Uterus (tissue), 4 donors: ENCODE measurements at places on chromosomes 16 and 17.

DNA sequence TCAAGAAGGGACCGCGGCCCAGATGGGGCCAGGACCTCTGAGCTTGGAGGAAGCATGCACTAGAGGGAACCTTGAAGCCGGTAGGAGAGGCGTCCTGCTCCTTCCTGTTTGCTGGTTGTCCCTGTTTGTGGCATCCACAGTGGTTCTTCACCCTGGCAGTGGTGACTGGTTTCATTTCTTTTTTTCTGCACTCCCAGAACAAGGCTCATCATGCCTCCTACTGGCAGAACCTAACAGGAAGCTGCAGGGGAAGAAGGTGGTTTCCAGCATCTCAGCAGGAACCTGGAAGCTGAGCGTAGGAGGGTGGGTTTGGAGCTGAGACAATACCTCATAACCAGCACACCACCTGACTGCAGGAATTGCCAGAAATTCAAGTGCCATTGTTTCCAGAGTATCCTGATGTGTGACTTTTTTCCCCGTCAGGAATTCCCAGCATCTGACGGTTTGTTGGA, 5.8 kb downstream of the TMEM231 start:
- peak; percentile 52 for DNase-seq

DNA sequence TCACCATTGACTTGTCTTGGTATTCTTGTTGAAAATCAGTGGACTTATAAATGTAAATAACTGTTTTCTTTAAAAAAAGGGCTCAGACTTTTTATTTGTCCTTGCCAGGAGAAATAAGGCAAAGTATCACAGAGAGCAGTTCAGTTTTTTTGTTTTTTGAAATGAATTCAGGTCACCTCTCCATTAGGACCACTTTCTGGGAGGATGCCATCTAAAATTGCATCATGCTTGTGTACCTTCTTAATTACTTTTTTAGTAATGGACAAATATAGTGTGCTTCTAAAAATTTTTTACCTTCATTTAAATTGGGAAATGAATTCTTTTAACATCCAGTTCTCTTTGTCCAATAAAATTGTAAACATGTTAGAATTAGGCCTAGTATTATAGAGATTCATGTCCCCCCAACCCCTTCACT, 210.0 kb downstream of the BCAS3 start:
- DNase-seq, result no peak

- no peak for DNase-seq
Measured at GRCh38 chr17:54876656-54877195, 23.9 kb upstream of the TOM1L1 start.

- no peak for DNase-seq
Measured at GRCh38 chr17:48406936-48407567, 23.0 kb downstream of the SKAP1 start.

- DNase-seq, result no peak
Measured at GRCh38 chr17:73393962-73394361, 82.2 kb upstream of the CDC42EP4 start.

- no peak for DNase-seq
Measured at GRCh38 chr17:73777131-73777449, 132.8 kb upstream of the SDK2 start.

GRCh38 chr16:4019371-4019791, 96.9 kb downstream of the ADCY9 start:
- no peak for DNase-seq

DNA sequence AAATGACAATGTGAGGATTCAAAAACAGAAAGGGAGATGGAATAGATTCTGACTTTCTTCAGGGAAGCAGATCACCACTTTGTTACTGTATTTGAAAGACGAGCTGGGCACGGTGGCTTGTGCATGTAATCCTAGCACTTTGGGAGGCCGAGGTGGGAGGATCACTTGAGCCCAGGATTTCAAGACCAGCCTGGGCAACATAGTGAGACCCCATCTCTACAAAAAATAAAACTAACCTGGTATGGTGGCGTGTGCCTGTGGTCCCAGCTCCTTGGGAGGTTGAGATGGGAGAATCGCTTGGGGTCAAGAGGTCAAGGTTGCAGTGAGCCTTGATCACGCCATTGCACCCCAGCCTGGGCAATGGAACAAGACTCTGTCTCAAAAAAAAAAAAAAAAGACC, 34.0 kb downstream of the PIGL start:
- no peak for DNase-seq

- DNase-seq, result no peak
Measured at GRCh38 chr16:87733190-87733589, 32.6 kb downstream of the KLHDC4 start.

GRCh38 chr16:49556249-49556605, 182.6 kb downstream of the C16orf78 start:
- no peak for DNase-seq

DNA sequence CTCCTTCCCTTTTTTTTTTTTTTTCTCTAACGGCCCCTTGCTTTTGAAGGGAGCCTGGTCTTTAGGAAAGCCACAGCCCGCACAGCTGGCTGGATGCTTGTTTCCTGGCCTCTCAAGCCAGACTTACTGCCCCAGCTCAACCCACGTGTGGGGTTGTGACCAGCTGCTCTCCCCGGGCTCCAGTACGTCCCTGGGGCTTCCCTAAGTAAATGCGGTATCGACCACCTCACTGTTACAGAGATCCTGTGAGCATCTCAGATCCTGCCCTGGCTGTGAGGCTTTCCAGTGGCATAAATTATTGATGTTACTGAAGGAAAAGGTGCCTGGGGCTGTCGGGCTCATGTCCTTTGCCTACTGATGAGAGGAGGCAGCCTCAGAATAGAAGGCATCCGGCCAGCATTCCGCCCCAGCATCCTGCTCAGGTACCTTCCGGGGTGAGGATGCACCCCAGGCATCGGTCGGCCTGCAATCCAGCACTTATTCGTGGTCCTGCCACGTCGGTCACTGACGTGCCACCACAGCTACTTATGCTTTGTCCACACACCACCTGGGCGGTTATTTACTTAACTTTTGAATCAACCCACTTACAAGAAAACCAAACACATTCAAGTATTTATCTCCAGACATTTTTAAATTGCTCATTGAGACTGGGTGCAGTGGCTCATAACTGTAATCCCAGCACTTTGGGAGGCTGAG, 9.6 kb downstream of the GPRC5B start:
- no peak for DNase-seq

GRCh38 chr16:51458356-51459140, 307.5 kb upstream of the SALL1 start:
- DNase-seq, result no peak

- DNase-seq, result no peak
Measured at GRCh38 chr17:60106340-60107059, 27.8 kb upstream of the HEATR6 start.

DNA sequence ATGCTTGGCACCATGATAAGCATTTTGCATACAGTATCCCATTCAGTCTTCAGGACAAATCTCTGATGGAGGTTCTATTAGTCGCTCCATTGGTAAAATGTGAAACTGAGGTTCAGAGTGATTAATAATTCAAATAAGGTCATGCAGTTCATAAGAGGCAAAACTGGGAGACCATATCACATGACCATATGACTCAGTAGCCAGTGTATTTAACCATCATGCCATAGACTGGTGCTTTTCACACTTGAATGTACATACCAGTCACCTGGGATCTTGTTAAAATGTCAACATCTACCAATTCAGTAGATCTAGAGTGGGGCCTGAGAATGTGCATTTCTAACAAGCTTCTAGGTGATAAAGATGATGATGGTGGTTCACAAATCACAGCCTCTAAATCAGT, 4.3 kb downstream of the ACSM3 start:
- no peak for DNase-seq

GRCh38 chr17:65557349-65558310, 3.8 kb downstream of the AXIN2 start:
- no peak for DNase-seq

DNA sequence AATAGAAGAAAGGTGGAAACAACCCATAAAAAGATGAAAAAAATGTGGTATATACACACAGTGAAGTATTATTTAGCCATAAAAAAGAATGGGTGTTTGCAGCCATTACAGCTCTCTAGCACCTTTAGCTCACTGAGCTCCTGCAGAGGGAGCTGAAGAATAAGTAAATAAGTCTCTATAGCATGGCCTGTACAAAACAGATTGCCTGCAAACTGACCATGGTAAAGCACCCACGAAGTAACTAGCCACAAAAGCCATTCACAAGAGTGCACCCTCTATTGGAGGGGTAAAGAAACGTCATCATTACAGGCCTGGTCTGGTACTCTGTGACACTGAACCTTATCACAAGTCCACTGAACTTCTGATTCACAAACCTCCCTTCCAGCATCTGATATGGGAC, 76.3 kb downstream of the USP32 start:
- DNase-seq, result no peak

DNA sequence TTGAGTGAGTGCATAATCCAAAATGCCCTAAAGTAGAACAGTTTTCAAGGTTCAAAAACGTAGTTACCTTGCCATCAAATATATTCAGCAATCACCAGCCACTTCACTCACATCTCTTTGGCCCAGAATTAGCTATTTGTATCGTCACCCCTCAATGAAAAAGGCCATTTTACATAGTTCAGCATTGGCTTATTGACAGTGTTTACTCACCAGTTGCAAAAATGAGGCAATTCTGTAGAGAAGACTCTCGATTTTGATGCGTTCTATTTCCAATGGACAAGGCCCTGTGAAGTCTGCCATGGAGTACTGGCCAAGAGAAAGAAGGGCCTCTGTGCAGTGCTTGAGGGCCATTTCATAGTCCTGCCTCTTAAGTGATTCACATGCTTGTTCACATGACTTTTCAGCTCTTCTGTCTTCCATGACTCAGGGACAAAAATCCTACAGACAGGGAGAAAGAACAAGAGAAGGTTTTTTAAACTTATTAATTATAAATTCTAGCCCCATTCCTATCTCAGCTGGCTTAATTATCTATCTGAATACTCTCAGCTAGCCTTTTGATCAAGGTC, 26.5 kb downstream of the HELZ start:
- DNase-seq, result no peak

GRCh38 chr16:1146409-1146808, 6.5 kb upstream of the CACNA1H start:
- no peak for DNase-seq

DNA sequence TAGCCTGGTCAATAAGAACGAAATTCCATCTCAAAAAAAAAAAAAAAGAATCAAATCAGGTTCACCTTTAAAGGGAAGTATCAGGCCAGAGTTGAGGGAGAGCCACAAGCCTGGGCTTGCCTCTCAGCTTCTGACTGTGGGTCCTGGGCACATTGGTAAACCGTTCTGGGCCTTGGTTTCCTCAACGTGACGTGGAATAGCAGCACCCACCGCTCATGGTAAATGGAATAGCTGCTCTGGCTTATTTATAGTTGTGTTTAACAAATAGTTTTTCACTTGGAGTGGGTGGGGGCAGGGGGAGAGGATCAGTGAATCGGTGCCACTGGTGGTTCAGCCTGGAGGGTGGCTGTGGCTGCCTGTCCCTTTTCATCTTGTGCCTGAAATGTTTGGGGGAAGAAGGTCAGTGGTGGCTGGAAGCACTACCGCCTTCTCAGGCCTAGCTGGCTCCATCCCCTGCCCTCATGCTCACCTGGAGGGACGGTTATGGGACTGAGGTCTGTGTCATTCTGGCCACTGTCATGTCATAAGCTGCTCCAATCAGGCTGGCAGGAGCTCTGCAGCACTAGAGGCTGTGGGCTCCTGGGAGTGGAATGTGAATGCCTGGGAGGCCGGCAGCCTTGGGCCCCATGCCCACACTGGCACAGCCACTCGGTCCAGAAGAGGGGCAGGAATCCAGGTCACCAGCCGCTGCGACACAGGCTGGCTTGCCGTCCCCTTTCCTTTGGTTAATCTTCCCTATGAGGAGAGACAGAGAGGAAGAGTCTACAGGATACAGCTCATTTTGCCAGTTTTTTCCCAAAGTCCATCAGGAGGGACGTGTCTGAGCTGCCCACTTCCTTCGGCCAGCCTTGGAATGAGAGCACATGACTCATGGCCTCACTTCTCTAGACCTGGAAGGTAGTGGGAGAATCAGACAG, 27.0 kb downstream of the CCR7 start:
- no peak for DNase-seq

DNA sequence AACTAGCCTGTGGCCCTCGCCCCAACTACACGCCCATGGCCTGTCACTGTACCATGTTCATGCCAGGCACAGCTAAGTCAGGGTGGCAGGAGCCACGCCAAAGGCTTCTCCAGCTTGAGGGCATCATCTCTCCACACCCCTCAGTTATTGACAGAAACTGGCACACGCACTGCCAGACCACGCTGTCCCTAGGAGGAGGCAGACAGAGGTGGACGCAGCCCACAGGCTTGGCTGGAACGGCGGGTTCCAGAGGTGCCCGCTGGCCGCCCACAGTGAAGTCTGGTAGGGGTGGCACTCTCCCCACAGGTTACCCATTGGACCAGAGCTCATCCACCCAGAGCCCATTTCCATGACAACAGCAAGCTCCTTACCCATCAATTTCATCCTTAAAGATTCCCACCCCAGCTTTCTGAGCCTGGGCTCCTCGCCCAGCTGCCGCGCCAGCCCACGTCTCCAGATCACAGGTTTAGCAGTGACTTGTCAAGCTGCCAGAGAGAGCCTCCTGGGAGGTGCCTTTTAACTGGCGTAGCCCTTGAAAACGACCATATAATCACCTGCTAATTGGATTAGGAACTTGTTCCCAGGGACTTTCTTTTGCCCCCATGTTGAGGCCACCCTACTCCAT, 27.9 kb downstream of the RPRML start:
- DNase-seq, result no peak

GRCh38 chr16:77738706-77739558, 16.6 kb downstream of the NUDT7 start:
- DNase-seq, result no peak

DNA sequence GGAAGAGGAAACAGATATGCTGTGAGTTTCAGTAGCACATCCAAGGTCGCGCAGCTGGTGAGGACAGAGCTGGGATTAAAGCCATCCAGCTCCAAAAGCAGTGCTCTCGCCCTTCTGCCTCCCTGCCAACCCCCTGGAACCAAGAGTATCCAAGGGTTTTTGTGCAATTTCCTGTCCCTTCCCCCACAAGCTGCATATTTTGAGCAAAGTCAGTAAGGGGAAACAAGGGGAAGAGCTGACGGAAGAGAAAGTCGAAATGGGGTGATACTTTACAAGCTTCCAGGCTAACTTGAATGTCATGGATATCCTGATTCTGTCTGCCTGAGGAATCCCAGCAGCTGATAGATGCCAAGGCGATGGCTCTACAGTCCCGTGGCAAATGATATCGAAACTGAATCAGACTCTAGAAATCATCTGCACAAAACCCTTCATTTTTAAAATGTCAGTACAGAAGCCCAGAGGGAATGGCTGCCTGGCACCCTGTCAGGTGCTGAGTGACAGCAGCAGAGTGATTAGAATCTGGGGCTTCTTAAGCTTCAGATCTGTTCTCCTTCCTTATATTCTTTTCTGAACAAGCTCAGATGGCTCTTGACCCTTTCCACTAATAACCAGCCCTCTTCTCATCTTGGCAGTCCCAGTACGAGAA, 42.9 kb upstream of the TEKT3 start:
- DNase-seq, result peak; percentile 37

DNA sequence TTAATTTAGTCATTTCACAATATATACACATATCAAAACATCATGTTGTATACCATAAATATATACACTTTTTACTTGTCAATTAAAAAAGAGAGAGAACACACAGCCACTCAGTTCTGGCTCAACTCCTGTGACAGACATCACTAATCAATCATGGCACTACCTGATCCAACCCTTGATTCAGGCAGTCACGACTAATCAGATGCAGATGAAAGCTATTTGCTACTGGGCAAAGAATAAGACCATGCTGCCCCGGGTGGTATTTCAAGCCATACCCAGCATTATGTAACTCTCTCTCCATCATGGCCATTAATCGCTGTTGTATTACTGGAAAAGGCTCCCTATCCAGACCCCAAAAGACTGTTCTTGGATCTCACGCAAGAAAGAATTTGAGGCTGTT, 345.7 kb downstream of the HAPSTR1 start:
- no peak for DNase-seq
